Activated CD8-positive, alpha-beta memory T cell treated with anti-CD3 and anti-CD28 coated beads, Interleukin-2, amount 50 U/mL, for 48 hours (primary cell): ENCODE measurements at places on chromosomes 5 and 9.

- DNase-seq = no peak
Observed at GRCh38 chr9:114784721-114785279, 21.0 kb downstream of the TNFSF15 start.

GRCh38 chr5:35371951-35372426 is 141.7 kb upstream of the PRLR start:
- no peak for DNase-seq

DNA sequence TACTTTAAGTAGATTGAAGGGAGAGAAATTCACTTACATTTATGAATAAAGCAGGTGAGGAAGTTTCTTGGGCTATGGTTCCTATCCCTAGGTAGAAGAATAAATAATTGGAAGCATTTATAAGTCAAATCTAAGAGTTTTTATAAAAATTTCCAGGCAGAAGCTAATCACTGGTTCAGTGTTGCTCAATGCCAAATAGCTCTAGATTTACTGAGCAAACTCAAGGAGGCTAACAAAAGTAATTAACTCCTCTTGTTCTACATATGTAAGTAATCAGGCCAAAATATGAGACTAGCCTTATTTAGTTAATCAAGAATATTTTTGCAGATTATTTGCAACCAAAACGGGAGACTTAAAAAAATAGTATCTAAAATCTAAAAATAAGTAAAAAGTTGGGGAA is 472.3 kb downstream of the PLK2 start:
- DNase-seq = no peak

GRCh38 chr9:91211414-91211813 is 150.3 kb downstream of the AUH start:
- no peak for DNase-seq

- no peak for DNase-seq
Observed at GRCh38 chr5:148336704-148337435, 1.5 kb downstream of the SPINK9 start.

DNA sequence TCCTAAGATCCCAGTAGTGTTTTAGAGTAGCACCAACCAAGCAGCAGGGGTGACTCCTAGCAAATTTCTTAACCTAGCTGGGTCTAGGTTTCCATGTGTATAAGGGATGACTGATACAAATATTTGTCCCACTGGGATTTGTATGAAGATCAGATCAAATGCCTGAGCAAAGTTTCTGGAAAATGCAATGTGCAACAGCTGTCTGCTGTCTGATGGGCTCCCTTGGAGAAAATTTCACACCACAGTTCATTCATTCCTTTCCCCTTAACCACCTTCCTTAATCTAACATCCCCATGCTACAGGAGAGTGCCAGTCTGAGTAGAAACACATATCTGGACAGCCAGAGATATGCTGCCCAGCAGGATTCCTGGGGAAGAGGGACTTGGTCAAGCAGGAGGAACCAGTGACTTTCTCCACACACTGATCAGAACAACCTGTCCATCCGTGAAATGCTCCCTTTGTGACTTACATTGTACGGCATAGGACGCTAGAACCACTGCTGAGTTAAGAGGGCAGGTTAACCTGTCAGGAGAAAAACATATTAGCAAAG is 53.3 kb downstream of the PTPN3 start:
- no peak for DNase-seq

- no peak for DNase-seq
Observed at GRCh38 chr9:87853302-87853701, 29.4 kb upstream of the SPATA31E1 start.

GRCh38 chr5:174166231-174167079 is 120.9 kb downstream of the NSG2 start:
- DNase-seq = no peak

- no peak for DNase-seq
Observed at GRCh38 chr9:79974806-79975422, 403.1 kb downstream of the TLE4 start.

DNA sequence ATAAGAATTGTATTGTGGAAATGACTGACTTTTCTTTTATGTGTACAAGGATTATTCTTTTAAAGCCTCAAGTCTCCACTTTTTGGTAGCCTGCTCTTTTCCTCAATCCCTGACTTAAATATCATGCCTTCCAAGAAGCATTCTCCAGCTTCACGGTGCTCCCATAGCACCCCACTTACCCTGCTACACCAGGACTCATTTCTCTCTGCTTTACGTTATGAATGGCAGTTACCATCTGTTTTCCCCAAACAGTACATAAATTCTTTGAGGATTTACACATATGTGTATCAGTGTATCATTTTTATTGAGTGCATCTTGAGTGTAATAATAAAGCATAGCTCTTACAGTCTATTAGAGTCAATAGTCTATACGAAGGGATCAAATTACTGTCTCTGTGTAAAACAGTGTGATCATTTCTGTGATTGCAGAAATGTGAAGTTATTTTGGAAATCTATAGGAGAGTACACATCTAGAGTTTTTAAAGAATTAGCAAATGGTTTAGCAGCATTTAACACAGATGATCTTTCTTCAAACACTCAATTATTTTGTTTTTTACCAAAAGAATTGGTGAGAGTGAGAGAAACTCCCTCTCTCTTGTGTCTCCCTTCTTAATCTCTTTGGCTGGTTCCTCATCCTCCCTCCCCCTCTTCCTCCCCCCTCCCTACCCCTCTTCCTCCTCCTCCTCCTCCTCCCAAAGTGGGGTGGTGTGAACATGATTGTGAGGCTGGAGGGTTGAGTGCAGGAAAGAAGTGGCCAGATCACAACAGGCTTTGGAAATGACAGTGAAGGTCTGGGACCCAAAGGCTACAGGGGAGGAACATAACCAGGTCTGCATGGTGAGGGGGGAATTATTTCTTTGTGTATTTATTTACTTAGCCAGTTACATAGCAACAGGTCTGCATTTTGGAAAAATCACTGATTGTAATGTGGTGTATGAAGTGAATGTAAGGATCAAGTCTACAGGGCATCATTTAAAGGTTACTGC is 27.6 kb upstream of the ECM2 start:
- no peak for DNase-seq

GRCh38 chr9:38737246-38737645 is 17.3 kb upstream of the FAM240B start:
- DNase-seq = no peak

DNA sequence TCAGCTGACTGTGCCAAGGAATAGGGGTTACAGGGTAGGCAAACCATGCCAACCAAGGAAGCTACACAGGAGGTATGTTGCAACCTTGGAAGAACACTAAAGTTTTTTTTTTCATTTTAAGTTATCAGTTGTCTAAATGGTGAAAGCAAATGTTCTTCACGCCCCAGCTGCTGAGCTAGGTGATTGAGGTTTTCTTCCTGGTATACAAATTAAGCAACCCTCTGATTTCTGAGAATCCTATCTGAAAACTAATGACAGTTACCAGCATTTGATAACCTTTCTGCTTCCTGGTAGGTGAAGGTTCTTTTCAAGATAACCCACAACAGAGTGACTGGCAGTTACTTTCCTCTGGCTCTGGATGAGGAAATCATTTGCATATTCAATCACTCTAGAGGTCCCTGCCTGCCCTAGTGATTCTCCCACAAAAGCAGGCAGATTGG is 194.9 kb downstream of the ATP10B start:
- DNase-seq = no peak

DNA sequence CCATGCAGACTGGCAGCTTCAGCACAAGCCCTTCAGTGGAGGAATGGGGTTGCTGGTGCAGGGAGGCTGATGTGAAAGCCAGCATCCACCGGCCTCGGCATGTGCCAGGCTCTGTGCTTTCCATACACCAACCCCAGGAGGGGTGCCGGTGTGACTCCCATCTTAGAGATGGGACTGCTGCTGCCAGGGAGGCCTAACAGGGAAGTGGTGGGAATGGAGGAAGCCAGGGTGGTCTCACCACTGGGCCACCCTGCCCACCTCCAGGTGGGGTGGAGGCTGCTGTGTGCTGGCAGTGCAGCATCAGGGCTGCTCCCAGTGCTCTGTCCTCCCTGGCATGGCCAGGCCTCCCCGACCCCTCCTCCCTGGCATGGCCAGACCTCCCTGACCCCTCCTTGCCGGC is 32.8 kb upstream of the PITX1 start:
- DNase-seq = no peak

GRCh38 chr9:79765466-79765865 is 193.7 kb downstream of the TLE4 start:
- DNase-seq = no peak

DNA sequence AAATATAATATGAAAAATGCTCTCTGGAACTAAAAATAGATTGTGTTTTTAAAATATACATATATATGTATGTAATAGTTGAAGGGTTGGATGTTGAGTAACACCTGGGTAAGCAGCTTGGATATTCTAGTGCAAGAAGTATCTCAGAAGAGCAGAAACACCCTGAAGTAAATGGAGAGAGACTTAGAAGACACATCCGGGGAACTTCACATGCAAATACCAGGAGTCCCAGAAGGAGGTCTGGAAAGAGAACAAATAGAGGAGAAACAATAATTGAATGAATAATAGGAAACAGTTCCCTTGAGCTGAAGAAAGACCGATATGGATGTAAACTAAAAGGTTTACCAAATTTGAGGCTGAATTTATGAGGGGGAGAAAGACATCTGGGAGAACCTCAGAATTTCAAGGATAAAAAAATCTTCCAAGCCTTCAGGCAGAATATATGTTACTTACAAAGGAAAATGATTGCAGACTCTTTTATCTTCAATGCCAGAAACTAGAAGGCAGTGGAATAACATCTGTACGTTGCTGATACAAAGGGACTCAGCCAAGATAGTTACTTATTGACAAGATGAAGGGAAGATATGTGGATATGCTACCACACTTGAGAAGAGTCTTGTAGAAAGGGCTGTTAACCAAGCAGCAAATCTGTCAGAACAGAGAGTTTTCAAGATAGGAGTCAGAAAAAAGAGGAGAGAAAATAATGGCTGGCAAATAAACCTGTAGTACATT is 42.7 kb downstream of the HSDL2 start:
- DNase-seq = no peak

DNA sequence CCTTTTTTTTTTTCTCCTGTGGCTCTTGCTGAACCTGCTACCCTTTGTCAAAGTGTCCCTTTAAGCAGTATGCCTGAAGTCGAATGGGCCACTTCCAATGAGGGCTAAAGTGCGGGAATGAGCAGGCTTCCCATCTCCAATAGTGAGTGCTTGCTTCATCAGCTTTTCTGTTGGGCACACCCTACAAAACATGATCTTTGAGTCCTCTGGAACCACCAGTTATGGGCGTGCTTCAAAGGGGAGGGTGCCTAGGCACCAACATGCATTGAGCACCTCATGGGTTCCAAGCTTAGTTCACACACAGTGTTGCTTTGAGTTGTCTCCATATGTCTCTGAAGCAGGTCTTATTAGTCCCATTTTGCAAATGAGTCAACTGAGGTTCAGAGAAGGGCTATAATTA is 132.8 kb upstream of the CPEB4 start:
- no peak for DNase-seq

DNA sequence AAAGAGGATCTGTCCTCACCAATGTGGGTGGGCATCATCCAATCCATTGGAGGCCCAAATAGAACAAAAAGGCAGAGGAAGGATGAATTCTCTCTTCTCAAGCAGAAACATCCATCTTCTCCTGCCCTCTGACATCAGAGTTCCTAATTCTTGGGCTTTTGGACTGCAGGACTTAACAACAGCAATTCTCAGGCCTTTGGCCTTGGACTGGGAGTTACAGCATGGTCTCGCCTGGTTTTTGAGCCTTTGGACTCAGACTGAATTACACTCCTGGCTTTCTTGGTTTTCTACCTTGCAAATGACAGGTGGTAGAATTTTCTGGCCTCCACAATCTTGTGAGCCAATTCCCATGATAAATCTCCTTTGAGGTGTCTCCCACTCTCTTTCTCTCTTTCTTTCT is 60.5 kb upstream of the CD180 start:
- no peak for DNase-seq

DNA sequence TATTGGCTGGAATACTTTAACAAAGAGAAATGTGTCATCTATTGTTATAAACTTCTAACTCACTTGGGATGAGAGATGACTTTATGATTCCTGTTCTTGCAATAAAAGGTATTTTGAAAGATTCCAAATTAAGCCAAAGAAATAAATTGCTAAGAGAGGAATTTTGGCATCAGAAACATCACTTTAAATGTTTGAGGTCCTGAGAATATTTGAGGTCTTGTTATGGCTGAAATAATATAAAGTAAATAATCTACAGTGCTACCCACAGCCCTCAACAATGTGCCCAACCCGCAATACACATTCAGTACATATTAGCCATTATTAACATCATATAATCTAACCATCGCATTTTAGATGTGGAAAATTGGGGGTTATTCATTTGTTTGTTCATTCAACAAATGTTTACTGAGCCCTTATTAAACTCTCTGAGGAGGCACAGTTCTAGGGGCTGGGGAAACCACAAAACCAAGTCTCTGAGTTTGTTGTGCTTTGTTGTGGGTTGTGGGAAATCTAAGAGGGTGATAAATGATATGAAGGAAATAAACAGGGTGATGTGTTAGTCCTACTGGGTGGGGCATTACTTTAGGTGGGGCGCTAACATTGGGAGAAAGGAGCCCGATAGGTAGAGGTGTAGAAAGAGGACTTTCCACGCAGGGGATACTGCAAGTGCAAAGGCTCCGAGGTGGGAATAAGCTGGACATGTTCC is 135.2 kb upstream of the CLINT1 start:
- DNase-seq = no peak

DNA sequence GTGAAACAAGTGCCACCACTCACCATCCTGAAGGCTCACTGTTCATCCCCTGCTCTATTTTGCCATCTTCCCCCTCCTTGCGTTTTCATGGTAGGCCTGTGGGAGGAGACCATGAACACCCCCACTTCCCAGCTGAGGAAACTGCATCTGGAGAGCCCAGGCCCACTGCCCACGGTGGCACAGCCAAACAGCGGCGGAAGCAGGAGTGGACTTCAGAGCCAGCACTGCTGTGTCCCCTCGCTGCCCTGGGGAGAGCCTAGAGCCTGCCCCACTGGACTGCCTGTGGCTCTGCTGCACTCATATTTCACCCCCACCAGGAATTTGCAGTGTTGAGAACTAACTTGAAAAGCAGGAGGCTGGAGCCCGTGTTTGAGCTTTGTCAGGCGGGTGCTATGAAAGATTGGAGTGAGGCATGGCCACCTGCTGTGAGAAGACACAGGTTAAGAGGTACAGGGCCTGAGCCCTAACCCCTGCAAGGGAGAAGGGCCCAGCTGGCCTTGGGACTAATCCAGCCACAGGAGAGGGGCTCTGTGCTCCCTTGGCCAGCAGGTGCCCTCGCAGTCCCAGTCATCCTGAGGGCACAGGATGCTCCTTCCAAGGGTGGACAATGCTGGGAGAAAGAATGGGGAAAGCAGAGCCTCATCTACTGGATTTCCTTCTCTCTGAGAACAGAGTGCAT is 79.0 kb downstream of the MACROH2A1 start:
- peak; percentile 35 for DNase-seq
